ENCODE measurements at places on chromosomes 11 and 22.

DNA sequence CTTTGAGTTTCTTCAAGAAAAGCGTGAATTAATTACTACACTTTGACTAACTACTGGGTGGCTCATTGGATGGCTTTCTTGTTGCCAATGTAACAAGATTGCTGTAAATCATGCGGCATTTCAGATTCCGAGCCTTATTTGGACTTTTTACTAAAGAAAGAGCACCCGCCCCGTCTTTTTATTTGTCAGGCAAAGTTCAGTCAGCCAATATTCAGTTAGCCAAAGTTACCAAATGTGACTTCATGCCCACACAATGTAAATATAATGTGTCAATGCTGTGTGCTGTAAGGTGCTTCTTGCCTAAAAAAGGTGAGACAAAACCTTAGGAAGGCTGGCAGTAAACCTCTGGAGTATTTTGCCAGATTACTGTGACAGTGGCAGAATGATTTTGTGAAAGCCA, 14.8 kb downstream of the FLI1 start:
- no peak for DNase-seq

DNA sequence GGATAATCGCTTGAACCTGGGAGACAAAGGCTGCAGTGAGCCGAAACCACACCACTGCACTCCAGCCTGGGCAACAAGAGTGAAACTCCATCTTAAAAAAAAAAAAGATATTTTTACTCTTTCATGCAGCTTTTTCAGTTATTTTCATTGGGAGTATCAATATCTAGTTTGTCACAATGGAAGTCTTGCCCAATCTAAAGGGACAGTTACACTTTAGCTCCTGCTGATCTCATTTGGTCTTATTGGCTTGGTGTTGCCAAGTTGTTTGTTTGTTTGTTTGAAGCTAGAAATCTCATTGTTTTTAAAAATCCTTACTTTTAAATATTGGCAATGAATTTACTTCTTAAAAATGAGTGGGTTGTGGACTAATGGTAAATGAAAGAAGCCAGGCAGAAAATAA, 24.7 kb downstream of the CEP295 start:
- no peak for DNase-seq

DNA sequence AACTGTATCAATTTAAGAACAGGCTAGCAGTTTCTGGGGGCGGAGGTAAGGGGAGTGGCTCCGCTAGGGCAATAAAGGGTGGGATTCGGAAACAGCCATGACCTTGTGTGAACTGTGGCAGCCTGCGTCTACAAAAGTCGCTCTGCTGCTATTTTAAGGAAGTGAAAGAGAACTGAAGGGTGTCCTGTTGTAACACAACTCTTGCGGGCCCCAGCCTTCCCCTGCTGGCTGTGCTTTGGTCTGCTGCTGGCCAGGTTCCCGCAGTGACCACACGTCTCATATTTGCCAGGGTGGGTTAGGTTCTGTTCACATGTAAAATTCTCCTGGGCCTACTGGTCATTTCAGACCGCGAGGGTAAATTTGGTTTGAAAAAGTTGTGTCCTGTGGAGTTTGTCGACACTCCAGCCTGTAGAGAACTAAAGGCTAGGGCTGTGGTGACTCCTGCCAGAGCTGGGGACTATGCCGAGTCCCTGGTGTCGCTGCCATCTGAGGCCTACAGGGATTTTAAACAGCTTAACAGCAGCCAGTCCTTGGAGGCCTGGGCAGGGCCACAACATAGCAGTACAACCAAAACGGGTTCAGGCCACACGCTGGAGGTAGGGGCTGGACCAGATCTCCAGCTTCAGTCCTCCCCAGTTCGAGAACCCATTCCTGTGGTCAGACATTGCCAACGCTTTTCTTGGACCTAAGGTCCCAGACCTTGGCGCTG, 1.1 kb upstream of the PPFIBP2 start:
- DNase-seq = peak; percentile 69

GRCh38 chr22:31676700-31677099, 14.7 kb upstream of the PISD start:
- DNase-seq = peak; percentile 97

DNA sequence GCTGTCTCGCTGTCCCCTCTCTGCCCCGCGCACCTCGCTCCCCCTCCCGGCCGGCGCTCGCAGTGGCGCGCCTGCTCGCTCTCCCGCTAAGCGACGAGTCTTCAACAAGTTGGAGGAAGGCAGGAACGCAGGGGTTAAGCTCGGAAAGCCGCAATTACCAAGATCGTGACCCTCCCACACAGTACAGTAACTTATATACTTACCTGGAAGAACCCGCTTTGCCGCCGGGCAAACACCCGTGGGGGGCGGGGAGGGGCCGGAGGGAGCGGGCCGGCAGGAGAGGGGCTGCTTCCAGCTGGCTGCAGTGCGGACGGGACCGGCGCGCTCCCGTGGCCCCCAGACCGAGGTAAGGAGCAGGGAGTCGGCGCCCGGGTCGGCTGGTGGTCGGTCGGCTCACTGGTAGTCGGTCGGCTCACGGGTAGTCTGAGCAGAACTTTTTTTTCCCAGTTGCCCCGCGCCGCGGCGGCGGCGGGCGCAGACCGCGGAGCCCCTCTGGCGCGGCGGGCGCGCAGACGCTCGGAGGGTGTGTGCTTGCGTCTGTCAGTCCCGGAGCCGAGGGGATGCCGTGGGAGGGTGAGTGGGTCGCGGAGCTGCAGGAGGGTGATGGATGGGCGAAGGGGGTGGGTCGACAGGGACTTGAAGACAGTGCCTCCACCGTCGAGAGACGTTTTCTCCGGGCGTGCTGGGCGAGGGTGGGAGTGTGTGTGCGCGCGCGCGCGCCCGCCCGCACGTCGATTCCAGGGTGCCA, 101.2 kb upstream of the HSD17B12 start:
- DNase-seq = no peak

- DNase-seq = peak; percentile 79
Observed at GRCh38 chr11:120331301-120331996, 4.8 kb upstream of the ARHGEF12 start.

- DNase-seq = no peak
Observed at GRCh38 chr11:134229126-134229790, 4.8 kb downstream of the VPS26B start.

DNA sequence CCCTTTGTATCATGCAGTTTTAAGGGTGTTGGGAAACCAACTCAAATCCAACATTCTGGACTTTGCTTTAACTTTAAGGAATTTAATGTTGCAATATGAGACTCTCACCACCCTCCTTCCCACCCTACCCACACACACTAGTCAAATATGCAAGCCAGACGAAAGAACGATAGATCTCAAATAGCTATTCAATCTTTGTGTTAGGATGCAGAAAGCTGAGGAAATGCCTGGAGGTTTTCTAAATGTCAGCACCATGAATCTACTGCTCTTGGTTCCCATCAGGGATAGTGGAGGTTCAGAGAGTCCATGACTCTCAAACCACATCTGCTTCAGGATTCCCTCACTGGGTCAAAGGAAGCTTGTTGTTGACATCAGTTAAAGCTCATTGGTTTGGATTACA, 33.7 kb downstream of the EXPH5 start:
- DNase-seq = peak; percentile 87

- DNase-seq = no peak
Observed at GRCh38 chr11:63248966-63249365, 5.6 kb upstream of the SLC22A25 start.

DNA sequence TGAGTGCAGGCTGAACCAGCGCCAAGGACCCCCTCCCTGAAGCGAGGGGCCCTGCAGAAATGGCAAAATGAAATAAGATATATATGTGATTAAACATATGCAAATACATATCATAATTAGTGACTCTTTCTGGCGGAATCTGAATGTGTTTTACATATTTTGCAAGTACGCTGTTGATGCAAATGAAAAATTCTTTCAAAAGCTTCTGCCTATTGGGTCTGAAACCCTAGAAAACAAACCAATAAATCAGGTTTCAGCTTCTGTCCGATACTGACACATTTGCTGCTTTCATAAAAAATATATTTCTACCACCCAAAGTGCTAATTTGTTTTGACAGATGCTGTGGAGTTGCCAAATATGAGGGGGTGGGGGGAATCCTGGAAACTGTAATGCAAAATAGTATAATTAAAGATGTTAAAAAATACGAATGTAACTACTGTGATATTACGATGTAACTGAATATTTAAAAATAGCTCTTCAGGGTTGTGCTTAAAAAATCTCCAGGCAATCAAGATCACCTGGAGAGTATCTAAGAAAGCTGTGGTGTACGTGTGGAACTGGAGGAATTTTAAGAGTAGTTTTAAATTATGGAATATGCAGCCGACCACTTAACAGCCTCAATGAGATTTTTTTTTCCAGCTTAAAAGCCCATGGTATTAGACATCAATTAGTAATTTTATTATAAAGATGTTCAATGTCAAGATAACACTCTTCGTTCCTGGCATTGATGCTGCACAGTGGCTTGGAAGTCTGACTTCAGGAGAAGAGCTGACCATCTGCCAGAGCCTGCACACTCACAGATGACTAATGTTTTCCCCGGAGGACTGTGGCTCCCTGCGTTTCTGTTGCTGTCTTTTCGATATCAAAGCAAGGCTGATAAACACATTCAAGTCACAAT, 122.2 kb upstream of the RCN1 start:
- DNase-seq = peak; percentile 51

GRCh38 chr11:92843455-92843854, 126.0 kb upstream of the MTNR1B start:
- DNase-seq = no peak

GRCh38 chr11:44418456-44418830, 108.5 kb upstream of the ALX4 start:
- no peak for DNase-seq

DNA sequence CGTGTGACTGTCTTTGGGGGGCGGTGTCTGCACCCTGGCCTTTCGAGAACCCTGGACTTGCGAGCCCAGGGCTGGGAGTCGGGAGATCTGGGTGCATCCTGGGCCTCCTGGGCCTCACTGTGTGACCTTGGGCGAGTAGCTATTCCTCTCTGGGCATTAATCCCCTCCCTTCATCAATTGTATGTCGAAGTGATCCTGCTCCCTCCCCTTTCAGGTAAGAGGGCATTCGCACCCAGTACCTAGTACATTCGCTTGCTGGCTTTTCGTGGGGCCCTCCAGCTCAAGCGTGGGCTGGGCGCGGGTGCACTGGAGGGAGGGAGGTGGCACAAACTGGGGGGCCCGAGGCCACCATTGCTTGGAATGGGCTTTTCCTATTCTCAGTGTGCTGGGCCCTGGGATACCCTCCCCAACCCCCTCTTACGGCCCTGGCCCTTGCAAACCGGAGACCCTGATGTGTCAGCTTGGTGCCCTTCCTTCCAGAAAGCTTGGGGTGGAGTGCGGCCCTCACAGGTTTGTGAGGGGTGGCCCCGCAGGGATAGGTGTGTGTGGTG, 530 bp downstream of the USP35 start:
- DNase-seq = no peak

DNA sequence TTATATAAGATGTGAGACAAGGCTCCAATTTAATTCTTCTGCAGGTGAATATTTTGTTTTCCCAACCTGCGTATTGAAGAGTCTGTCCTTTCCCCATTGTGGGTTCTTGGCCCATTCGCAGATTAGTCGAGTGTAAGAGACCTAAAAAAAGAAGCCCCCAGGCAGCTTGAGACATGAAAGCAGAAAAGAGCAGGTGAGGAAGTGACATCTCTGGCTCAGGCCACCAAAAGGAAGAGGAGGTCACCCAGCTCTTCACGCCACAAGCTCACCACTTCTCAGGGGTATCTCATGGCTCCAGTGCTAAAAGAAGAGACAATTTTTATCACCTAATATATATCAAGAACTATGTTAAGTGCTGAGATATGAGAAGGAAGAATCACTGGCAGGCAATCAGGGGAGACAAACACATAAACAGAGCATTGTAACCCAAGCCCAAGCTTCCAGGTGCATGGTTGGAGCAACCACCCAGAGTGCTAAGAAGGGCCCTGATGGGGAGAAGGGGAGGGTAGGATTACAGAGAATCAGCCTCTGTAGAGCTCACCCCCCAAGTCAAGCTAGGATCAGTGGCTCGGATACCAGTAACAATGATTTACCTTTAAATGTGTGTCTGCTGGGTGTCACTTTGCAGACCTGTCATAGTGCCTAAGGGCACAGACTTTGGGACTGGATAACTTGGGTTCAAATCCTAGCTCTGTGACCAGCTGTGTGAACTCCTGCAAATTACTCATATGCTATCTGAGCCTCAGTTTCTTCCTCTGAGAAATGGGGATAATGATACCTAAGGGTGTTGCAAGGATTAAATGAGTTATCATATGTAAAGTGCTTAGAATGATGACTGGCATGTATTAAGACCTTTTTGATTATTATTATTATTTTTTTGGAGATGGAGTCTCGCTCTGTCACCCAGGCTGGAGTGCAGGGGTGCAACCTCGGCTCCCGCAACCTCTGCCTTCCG, 39.2 kb downstream of the MCHR1 start:
- DNase-seq = no peak

DNA sequence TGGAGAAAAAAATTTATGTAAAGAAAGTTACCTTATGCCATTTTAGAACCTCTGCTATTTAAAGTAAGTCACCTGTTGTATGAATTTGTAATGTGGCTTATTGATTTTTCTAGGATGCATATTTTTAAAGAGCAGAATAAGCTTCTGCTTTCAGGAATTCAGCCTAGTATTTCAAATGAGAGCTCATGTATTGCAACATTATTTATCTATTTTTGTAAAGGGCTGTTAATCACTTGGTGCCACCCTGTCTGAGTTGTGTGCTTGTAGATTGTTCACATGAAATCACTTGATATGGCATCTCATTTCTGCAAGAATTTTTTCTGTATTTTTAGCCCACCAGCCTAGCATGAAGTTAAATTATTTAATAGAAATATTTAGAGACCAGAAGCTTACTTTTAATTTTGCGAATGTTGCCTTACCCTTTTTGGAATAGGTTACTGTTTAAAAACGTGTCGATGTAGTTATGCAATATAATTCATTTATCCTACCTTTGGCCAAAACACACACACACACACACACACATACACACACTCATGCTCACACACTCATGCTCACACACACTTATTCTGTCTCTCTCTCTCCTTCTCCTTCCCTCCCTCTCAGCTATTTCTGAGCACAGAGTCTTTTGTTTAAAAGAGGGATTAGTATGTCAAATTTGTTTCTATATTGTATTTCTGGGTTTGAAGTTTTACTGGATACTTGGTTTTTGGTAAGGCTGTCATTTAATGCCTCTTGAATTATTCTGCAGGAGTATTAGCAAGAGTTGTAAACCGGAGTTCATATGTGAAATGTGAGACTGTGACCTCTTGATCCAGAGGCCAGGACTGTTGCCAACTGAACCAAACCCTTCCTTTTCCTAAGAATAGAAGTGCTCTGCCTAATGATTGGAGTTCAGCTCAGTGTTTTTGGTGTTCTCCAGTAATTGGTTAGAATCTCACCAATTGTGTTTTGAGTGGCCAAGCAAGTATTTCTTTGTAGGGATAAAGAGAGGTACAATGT, 34.4 kb downstream of the YAP1 start:
- peak; percentile 78 for DNase-seq
